ENCODE measurements at places on chromosomes 6 and 20.
A peak's percentile ranks its signal among the peaks of the same experiment; 100 is the strongest.

- peak; percentile 2 for DNase-seq
These were observed 75.2 kb upstream of the GLP1R start for GRCh38 chr6:38973178-38974057.

- no peak for DNase-seq
These were observed 27.8 kb downstream of the POFUT1 start for GRCh38 chr20:32235331-32236047.

DNA sequence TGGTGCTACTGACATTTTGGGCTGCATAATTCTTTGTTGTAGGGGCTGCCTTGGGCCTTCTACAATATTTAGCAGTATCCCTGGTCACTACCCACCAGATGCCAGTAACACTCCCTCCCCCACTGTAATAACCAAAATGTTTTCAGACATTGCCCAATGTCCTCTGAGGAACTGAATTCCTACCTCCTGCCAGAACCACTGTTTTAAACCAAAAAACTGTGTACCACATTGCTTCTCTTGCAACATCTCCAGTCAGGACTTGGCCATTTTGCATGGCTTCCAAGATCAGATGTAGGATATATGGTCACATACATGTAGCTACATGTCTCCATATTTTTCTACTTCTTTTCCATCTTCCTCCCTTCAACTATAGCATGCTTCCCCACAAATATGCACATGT lies 97.4 kb upstream of the IFNGR1 start:
- DNase-seq, result no peak

DNA sequence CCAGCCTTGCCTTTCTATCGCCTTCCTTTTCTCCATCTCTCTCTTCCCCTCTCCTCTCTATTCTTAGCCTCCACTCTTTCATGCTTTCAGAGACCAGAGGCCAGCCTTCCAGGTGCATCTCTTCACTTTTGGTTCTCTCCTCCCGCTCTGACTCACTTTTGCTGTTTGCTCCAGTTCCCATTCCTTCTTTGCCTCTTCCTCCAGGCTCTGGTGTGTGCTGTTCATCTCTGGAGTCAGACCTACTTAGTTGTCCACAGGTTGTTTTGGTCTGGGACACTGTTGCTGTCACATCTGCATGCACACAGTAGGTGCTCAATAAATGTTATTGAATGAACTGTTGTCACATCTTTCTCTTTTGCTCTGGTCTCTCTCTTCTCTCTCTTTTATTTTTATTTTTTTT lies 1.6 kb upstream of the CDH22 start:
- DNase-seq, result no peak

DNA sequence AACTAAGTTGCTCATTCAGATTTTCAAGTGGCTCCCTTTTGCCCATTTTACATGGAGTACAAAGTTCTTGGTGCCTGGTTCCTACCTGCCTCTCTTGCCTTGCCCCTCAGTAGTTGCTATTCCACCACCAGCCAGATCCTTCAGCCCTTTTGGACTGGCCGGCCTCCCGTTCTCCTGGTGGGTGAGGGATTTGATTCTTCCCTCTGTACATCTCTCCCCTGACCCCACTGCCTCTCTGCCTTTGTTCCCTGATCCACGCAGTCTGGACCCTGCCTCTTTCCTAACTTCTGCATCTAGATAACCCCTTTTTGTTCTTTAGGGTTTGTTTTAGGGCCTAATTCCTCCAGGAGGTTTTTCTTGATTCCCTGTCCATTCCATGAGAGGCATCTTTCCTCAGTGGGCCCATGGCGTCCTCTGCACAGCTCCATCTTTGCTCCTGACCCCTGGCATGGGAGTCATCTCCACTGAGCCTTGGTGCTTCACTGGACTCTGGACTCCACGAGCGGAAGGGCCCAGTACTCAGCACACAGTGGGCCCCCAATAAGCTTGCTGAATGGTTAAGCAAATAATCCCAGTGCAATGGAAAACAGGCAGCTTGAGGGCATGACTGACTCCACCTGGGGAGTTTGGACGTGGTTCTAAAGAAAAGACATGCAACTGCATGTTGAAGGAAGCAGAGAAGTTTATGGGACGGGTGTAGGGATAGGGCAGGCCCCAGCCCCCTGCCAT lies 309.3 kb upstream of the SUPT3H start:
- DNase-seq, result no peak

- DNase-seq, result no peak
These were observed 4.8 kb downstream of the CST3 start for GRCh38 chr20:23632711-23633573.

DNA sequence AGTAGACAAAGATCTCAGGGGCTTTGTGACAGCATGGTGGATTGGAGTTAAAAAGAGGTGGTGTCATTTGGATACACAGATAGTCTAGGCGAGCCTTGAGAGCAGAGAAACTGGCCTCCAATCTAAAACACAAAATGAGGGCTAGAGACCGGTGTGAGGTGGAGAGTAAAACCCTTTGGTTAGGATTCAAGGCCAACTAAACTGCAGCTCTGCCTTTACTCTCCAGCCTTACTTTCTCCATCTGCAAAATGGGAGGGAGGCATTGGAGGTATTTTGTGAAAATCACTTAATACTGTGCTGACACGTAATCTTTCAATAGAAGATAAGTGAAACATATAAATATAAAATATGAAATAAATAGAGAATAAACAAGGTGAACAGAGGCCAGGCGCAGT lies 89.1 kb upstream of the QKI start:
- DNase-seq, result no peak

DNA sequence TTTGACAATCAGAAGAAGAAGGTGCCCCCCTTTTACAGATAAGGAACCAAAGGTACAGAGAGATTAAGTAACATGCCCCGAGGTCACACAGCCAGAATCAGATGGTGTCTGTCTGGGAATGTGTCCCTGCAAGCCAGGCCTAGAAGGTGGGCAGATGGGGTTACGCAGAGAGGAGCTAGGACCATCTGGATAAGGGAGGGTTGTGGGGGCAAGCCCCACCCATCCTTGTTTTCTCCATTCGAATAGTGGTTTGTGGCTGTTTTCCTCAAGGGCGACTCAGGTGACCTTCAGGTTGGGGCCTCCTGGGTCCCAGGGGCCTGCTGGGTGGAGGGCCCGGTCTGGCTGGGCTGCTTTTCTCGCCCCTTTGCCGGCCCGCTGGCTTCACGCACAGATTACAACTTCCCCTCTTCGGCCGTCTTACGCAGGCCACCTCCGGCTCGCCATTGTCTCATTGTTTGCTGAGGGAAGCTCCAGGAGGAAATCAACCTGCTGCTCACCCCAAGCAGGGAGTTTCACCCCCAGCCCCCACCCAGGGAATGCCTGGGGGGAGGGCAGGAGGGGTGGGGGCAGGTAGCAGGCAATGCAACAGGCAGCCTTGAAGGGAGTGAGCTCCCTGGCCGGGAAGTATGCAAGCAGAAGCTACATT lies 30.8 kb upstream of the CSNK2A1 start:
- DNase-seq, result no peak

DNA sequence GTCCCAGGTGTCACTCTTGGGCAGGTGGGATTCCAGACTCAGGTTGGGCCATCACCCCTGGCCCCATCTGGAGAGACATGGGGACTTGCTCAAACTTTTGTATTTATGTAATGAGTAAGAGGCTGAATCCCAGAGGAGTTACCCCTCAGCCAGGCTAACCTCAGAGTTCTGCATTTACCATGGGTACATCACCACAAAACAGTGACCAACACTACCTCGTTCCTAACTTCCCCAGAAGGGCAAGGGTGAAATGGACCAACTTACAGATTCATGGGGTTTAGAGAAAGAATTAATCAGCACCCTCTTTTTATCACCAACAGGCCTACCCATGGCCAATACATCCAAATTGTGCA lies 259.9 kb upstream of the MARCKS start:
- no peak for DNase-seq

GRCh38 chr6:134870677-134871498 lies 79.0 kb downstream of the ALDH8A1 start:
- no peak for DNase-seq

- DNase-seq, result no peak
These were observed 174.8 kb upstream of the MAN1A1 start for GRCh38 chr6:119524410-119524809.

DNA sequence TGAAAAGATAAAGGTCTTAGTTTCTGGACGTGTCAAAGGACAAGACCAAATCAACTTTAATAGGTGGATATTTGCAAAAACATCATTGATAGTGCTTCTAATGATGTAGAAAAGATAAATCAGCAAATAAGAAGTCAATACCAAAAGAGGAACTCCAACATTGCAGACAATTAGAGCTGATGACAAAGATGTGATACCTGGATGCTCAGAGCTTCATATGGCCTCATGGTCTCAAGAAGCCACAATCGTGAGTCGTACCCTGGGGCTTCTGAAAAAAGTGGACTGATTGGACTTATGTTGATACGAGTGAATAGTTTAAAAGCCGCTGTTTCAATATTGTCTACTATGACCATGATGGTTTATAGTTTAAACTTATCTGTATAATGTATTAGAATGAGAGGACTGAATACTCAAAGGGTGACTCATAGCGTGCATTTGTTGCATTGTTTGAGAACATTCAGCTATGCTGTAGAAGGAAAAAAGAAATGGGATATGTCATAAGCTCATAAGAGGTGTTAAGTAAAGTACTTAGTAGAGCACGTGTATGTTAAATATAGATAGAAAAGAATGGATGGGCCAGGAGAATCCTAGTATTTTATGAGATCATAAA lies 54.6 kb upstream of the RIPOR2 start:
- DNase-seq, result no peak

GRCh38 chr20:41783423-41784208 lies 165.4 kb upstream of the CHD6 start:
- DNase-seq, result no peak

DNA sequence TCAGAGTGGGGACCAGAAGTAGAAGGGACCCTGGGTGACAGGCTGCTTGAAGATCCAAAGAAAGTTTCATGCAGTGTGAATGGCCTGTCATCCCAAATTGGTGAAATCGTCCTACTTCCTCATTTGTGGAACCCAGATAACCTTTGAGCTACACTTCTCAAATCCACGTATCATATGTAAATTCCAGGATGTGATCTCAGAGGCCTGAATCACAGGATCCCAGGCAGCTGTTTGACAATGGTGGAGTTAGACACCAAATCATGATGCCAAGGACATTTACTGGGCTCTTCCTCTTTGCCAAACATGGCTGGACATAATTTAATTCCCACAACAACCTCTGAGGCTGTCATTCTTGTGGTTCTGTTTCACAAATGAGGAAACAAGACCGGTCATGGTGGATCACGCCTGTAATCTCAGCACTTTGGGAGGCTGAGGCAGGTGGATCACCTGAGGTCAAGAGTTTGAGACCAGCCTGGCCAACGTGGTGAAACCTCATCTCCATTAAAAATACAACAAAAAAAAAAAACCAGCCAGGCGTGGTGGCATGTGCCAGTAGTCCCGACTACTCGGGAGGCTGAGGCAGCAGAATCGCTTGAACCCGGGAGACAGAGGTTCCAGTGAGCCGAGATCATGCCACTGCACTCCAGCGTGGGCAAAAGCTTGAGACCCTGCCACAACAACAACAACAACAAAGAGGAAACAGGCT lies 39.9 kb upstream of the TTPAL start:
- no peak for DNase-seq

- no peak for DNase-seq
These were observed 61.3 kb downstream of the SYNJ2 start for GRCh38 chr6:158043008-158043407.

DNA sequence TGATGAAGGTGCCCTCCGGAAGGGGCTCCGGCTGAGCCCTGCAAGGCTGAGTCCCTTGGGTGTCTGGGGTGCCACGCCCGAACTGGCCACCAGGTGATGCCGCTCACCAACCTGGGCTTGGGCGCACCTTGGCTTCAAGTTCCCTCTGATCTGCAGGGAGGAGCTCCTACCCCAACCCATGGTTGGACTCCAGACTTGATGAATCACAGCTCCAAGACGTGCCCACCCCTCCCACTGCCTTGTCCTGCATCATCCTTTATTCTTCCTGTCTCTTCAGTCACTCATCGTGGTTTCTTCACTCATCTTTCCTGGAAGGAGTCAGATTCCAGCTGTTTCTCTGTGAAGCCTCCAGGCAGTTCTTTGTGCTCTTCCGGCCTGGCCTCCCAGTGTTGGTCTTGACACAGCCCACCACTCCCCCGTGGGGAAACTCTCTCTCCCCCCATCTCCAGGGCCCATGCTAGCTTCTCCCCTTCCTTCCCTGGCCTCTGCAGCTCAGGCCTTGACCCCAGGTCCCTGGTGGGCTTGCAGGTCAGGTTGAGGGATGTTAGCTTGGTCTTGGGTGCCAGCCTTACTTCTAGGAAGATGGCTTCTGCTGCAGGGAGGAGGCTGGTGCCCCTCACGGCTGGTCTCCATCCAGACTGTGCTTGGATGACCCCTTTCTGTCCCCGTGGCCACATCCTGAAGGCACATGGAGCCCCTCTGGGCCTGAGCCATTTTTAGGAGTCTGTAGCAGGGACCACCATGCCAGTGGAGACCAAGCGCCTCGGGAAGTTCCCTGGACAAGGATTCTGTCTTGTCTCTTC lies 2.6 kb upstream of the ZBP1 start:
- no peak for DNase-seq

DNA sequence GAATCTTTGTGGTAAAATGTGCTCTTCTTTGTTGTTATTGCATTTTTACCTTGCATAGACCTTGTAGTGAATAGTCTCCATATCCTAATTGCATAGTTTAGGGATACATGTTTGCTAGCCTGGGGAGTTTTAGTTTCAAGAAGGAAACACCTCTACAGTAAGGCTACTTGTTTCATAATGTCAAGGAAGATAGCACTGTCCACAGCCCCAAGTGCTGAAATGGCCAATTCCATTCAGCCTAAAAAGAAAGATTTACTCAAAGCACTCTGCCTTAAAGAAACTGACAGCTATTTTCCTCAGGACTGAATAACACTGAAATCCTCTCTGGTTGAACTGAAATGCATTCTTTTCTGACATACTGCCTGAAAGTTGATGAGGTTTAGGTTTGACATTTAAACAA lies 2.6 kb downstream of the HCRTR2 start:
- DNase-seq, result no peak

Data from GOT3 (cell line).